Liver (tissue), 10 donors: ENCODE measurements at places on chromosomes 11 and 22.

- no peak for DNase-seq
Measured at GRCh38 chr11:36356201-36356600, 60.1 kb downstream of the PRR5L start.

DNA sequence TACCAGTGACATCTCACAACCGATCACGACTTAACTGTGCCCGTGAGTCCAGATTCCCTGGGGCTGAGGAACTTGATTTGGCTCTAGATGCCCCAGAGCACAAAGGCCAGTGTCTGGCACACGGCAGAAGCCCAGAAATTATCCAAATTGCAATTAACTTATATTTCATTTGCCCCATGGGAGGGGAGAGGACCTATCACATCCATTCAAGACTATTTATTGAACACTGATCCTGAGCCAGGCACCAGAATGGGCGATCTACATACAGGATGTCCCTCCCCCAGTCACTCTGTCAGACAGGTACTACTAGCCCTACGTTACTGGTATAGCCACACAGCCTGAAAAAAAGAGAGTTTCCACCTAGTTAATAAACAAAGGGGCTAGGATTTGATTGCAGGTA, 5.1 kb downstream of the DNAL4 start:
- DNase-seq = no peak

DNA sequence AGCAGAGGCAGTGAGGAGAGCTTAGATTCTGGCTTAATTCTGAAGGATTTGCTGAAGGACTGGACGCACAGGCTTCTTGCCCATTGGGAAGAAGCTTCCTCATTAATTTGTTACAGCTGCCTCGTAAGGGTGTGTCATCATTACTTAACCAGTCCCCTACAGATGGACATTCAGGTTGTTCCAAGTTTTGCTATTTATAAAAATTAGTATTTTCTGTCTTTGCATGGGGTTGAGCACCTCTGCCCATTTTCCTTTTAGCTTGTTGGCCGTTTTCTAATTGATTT, 38.1 kb downstream of the CAPN1 start:
- DNase-seq = no peak

DNA sequence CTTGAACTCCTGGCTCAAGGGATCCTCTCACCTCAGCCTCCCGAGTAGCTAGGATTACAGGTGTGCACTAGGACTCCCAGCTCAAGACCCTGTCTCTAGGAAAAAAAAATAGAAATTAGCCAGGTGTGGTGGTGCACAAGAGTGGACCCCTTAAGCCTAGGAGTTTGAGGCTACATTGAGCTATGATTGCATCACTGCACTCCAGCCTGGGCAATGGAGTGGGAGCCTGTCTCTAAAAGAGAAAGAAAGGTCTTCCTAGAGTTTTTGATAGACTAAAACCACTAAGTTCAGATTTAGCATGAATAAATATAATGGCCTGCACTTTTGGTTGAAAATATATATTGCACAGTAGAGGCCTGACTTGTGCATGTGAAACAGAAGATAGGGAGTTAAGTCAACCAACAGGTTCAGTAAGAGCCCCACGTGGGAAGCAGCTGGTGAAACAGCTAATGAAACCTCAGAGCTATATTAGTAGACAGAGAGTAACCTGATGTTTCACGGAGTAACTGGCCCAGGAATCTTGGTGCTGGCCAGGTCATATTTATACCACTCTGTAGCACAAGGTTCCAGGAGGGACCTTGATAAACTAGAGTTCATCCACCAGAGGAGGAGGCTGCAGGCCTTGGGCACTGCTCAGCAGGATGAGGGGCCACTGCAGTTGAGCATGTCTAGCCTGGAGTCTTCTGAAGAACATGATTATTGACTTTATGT, 4.6 kb upstream of the MICAL3 start:
- no peak for DNase-seq

DNA sequence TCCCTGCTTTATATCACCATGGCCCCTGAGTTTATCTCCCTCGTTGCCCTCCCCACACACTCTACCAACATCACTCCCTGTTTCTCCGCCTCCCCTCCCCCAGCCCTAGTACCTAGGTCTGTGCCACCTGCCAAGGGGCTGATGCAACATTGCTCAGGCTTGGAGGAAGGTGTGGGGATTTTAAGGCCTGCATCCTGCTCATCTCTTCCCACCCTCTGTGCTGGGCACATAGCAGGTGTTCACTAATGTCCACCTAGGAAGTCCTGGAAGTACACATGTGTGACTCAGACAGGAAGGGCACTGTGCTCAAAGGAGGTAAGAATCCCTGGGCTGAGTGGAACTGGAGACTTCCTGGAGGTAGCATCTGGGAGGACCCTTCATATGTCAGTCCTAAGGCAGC, 37.0 kb downstream of the PDE2A start:
- DNase-seq = no peak

GRCh38 chr11:37721485-37721884, 1123.4 kb upstream of the RAG2 start:
- DNase-seq = no peak

DNA sequence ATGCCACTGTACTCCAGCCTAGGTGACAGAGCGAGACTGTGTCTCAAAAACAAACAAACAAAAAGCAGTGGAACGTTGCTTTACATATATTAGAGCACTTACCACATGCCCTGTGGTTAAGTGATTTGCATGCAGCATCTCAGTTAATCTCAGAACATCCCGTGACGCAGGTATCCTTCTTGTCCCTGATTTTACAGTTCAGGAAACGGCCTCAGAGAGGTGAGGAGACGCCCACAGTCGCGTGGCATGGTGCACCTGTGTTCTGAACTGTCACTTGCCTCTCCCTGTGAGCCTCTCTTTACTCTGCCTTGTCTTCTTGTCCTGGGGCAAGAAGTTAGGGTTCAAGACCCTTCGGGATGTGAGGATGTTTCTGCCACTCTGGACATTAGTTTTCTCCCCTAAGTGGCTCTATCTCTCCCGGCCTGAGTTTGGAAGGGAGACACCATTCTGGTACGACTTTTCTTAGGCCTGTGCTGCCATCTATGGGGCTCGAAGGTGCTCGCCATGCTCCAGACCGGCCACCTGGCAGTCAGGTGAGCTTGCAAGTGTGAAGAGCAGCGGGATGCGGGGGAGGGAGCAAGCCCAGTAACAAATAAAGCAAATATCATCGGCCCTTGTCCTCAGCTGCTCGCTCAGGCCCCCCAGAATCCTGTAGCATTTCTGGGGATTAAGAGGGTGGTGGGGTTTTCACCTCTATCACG, 25.6 kb downstream of the YWHAH start:
- peak; percentile 53 for DNase-seq

DNA sequence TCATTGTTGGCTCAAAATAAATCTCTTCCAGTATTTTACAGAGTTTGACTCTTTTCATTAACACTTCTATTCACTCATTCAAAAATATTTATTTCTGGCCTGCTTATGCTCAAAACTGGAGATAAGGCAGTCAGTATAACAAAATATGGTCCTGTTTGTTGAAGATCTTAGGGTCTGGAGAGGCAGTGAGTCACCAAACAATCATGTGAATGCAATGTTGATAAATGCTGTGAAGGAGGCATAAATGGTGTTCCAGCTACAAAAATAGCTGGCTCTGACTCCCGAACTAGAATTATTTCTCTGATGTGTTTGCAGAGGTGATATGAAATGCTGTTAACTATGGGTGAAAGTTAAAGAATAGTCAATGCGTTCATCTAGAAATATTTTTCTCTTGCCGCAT, 390.6 kb downstream of the AASDHPPT start:
- DNase-seq = no peak

GRCh38 chr11:74639533-74639932, 47.2 kb downstream of the POLD3 start:
- DNase-seq = no peak

DNA sequence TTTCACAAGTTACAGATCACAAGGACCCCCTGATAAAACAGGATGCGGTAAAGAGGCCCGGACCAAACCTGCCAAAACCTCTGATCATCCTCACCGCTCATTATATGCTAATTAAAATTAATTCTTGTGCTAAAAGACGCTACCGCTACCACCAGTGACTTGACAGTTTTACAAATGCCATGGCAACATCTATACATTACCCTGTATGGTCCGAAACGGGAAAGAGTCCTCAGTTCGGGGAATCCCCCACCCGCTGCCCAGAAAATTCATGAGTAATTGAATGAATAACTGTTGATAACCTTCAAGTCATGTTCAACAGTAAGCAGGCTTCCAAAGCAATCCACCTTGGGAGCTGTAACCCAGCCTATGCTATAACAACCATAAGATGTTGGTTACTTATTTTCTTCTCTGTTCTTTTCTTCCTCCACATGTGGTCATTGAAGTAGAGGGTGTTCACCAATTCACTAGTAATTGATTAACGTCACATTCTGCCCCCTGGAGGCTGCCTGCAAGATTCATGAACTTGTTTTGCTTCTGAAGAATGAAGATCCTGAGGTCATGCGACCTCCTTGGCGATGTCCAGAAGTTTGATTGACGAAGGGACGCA, 20.6 kb downstream of the APOBEC3H start:
- peak; percentile 70 for DNase-seq

GRCh38 chr11:70834984-70835560, 417.3 kb downstream of the SHANK2 start:
- DNase-seq = no peak

- no peak for DNase-seq
Measured at GRCh38 chr11:36790526-36790925, 192.5 kb upstream of the RAG2 start.

- DNase-seq = no peak
Measured at GRCh38 chr11:117303646-117304315, 12.3 kb downstream of the BACE1 start.

- DNase-seq = no peak
Measured at GRCh38 chr11:20474176-20474881, 86.8 kb downstream of the PRMT3 start.

DNA sequence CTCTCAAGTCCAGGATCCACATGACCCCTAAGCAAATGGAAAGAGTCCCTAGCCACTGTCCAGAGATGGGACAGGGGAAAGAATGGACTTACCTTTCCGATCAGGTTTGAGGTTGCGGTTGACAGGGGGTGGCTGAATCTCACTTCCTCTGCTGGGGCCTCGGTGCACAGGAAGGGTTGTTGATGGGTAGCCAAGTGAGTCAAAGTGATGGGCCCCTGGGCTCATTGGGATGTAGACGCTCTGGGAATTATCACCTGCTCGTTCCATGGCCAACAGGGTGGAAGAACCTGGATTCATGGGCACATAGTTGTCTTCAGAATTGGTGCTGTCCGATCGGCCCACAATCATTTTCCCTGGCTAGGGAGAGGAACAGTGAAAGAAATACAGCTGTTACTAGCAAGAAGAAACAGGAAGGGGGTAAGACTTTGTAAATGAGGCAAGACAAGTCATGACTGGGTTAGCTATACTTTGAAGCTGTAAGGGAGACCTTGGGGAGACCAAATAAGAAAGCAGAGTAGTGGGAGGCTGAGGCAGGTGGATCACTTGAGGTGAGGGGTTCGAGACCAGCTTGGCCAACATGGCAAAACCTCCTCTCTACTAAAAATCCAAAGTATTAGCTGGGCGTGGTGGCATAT, 34.7 kb downstream of the USP35 start:
- DNase-seq = no peak

- no peak for DNase-seq
Measured at GRCh38 chr22:22384668-22385244, 123.8 kb downstream of the ZNF280B start.

DNA sequence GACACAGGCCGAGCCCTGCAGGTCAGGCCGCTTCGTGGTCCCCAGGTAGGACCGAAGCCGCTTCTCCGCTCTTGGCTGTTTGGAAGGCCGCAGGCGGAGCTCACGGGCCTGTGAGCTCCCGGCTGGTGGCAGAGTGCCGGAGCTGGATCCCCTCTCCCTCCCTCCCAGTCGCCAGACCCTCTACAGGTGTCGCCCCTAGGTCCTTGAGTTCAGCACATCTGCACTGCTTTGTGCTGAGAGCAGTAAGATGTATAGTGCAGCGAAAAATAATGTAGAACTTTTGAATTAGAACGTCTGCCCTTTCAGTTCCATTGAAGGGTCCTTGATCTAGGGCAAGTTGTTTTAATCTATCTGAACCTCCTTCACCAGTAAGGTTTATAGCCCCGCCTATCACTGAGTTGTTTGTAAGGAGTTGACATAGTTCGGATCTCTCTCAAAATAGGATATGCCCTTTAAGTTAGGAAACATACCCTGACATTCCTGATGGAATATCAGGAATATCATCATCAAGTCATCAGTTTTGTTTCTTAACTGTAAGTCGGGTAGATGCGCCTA, 419 bp downstream of the ANKRD49 start:
- DNase-seq = no peak

DNA sequence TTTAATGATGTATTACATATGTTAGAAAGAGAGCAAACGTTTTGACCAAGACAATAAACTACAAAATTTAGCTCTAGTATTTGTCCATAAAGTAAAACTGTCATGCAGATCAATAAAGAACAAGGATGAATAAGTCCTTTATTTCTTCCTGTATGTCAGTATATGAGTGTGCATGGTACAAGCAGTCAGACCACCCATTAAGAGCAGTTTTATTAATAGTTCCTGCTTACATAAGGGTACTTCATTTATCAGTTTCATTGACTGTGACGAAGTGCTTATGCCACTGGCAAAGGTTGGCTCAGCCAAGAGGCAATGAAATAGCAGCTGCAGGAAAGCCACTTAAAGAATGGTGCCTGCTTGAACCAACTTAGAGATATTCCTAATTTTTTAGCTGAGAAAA, 913.0 kb upstream of the CNTN5 start:
- DNase-seq = no peak

GRCh38 chr11:35365961-35366360, 53.4 kb downstream of the SLC1A2 start:
- DNase-seq = no peak

DNA sequence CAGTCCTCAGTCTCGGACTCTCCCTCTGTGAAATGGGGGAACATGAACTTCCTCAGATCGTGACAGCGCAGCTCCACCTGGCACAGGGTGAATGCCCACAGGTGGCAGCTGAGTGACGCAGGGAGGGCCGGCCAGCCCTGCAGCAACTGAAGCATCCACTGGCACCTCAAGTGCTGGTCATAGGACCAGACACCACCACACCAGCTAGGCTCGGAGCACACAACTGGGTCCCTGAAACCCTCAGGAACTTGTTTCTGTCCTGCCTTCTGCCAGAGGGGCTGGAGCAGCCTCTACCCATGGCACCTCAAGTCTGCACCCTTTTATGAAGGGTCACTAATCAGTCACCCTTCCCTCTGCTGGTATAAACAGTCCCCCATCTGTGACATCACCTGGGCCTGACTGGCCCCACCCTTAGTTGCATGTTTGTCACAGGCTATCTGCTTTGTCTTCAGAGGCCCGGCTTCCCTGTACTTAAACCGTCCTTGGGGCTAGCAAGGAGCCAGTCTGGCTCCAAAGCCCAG, 7.4 kb upstream of the CDC42BPG start:
- DNase-seq = no peak

GRCh38 chr11:118282606-118283005, 18.5 kb upstream of the MPZL2 start:
- DNase-seq = no peak

DNA sequence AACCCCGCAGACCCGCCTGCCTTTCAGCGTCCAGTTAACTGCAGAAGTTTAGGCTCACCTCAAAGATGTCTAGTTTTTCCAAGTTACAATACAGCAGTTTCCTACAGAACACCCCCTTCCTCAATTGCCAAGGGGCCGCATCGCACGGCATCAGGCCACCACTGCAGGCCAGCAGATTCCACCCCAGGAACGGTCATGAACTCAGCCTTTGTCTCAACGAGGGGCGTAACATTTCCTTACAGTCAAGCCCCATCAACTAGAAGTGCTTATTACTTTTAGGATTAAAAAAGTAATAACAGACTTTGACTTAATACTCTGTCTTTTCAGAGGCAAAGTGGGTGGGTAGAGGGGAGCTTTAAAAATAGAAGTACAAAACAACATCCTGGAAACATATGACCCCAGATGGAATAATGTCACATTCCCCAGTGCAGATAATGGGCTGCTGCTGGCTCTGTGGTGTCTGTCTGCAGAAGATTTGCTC, 36.3 kb downstream of the PPP2R1B start:
- DNase-seq = no peak

- no peak for DNase-seq
Measured at GRCh38 chr11:112719736-112720525, 241.3 kb upstream of the NCAM1 start.
